ENCODE measurements at places on chromosomes 2 and 18.

DNA sequence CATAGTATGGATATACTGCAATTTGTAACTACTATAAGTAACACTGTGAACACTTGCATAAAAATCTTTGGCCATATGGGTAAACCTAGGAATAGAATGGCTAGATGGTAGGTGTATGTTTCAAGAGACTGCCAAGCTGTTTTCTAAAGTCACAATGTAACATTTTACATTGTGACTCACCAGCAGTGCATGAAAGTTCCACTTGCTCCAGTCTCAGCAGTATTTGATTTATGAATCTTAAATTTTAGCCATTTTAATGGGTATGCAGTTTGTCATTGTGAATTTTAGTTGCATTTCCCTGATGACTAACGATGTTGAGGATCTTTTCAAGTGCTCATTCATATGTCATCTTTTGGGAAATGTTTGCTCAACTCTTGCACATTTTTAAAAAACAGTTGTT lies 86.1 kb downstream of the FARSB start:
- no peak for DNase-seq

DNA sequence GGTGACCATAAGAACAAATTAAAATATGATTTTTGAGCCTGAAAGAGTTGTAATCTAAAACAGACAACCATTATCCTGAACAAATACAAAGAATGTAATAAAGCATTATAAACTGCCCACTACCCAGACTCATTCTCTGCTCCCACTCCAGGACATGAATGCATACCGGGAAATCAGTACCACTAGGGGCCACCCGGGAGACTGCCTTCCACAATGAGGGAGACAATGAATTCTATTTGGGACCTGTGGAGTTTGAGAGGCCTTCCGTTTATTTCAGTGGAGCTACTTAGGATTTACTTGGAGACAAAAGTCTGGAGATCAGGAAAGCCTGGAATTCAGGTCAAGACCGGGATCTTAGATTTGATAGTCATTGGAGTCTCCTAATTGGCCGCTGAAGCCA lies 50.0 kb downstream of the NAB1 start:
- no peak for DNase-seq

GRCh38 chr18:50623694-50624352 lies 63.9 kb downstream of the MAPK4 start:
- DNase-seq: no peak

DNA sequence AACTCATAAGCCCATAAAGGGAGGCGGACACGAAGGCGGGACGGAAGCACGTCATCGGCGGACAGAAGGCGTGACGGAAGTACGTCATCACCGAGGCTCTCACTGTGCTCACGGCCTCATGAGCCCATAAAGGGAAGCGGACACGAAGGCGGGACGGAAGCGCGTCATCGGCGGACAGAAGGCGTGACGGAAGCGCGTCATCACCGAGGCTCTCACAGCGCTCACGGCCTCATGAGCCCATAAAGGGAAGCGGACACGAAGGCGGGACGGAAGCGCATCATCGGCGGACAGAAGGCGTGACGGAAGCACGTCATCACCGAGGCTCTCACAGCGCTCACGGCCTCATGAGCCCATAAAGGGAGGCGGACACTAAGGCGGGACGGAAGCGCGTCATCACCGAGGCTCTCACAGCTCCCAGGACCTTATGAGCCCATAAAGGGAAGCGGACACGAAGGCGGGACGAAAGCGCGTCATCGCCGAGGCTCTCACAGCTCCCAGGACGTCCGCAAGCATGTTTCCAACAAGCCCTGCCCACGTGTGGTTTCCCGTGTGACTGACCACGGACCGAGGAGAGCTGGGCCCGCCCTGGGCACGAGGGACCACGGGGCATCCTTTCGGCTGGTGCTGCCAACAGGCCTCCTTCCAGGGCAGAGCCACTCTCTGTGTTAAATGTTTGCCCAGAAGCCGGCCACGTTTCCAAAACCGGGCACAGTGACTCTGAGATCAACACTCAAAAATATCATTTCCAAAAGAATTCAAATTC lies 182.7 kb upstream of the SALL3 start:
- DNase-seq: no peak

Data from activated CD4-positive, alpha-beta memory T cell treated with anti-CD3 and anti-CD28 coated beads for 36 hours (primary cell).